ENCODE measurements at places on chromosomes 5 and 9. TPM values are rescaled to one million over a fixed set of nuclear protein-coding genes. Genes with fewer than 3 reads are reported as not detected.

LSM11 gene
- 1.6 TPM for polyA plus RNA-seq

ZNF883 gene
- polyA plus RNA-seq, result 10.7 TPM

THBS4 gene
- 35.7 TPM for polyA plus RNA-seq

ADAMTS13 gene
- polyA plus RNA-seq, result 11.2 TPM

DAPK1 gene
- polyA plus RNA-seq, result 21.0 TPM

VCAN gene
- polyA plus RNA-seq, result 273 TPM

SHC3 gene
- 0.07 TPM for polyA plus RNA-seq

NR2F1-AS1 gene
- 0.49 TPM for polyA plus RNA-seq

GOLPH3 gene
- polyA plus RNA-seq, result 75.1 TPM

SLC6A7 gene
- polyA plus RNA-seq, result not detected

HAVCR2 gene
- polyA plus RNA-seq, result not detected

DMGDH gene
- not detected for polyA plus RNA-seq

C9 gene
- not detected for polyA plus RNA-seq

PAEP gene
- not detected for polyA plus RNA-seq

C5orf46 gene
- not detected for polyA plus RNA-seq

AQP7 gene
- 4.5 TPM for polyA plus RNA-seq

IFNA7 gene
- polyA plus RNA-seq, result not detected

RNF183 gene
- polyA plus RNA-seq, result 0.49 TPM

APC gene
- 12.9 TPM for polyA plus RNA-seq

MYMK gene
- not detected for polyA plus RNA-seq

PCDHGB4 gene
- polyA plus RNA-seq, result 9.9 TPM

Measured in cardiac muscle cell (in vitro differentiated cells and primary cell).